Activated CD8-positive, alpha-beta memory T cell treated with anti-CD3 and anti-CD28 coated beads, Interleukin-2, amount 10 ng/mL, durations not matched to agents 7 days and 5 days (primary cell): ENCODE measurements at places on chromosomes 11 and 22. TPM values are rescaled to one million over a fixed set of nuclear protein-coding genes. Genes with fewer than 3 reads are reported as not detected.
A peak's percentile ranks its signal among the peaks of the same experiment; 100 is the strongest.

The PGA5 gene
- not detected for total RNA-seq

The HEPN1 gene
- total RNA-seq, result not detected

The ELFN2 gene
- total RNA-seq, result 0.50 TPM

The TOM1 gene
- total RNA-seq, result 20.5 TPM

The C22orf42 gene
- not detected for total RNA-seq

The BTBD10 gene
- 23.9 TPM for total RNA-seq

The HINFP gene
- total RNA-seq, result 40.4 TPM

The MS4A3 gene
- total RNA-seq, result not detected

GRCh38 chr22:37894939-37895670, 11.0 kb upstream of the MICALL1 start:
- DNase-seq, result no peak
- peaks cover 3% of the 10 kb centered on the region for H3K36me3 ChIP-seq
- H3K27me3 ChIP-seq, result no peaks in the 10 kb centered on the region
- no peak overlapping the region for H3K4me3 ChIP-seq
- H3K4me1 ChIP-seq, result peaks cover 25% of the 10 kb centered on the region
- peak overlapping the region; percentile 68 for H3K27ac ChIP-seq

- H3K4me3 ChIP-seq, result no peak overlapping the region
- DNase-seq, result no peak
- no peak overlapping the region for H3K27ac ChIP-seq
- H3K36me3 ChIP-seq, result no peaks in the 10 kb centered on the region
- peaks cover 56% of the 10 kb centered on the region for H3K27me3 ChIP-seq
Observed at GRCh38 chr11:121210445-121211080, 82.0 kb upstream of the SC5D start.

GRCh38 chr11:94835594-94835927, 67.4 kb downstream of the AMOTL1 start:
- H3K27me3 ChIP-seq, result peaks cover 14% of the 10 kb centered on the region
- no peak overlapping the region for H3K4me3 ChIP-seq
- H3K36me3 ChIP-seq, result no peaks in the 10 kb centered on the region
- no peaks in the 10 kb centered on the region for H3K4me1 ChIP-seq
- no peak overlapping the region for H3K27ac ChIP-seq
- no peak for DNase-seq

DNA sequence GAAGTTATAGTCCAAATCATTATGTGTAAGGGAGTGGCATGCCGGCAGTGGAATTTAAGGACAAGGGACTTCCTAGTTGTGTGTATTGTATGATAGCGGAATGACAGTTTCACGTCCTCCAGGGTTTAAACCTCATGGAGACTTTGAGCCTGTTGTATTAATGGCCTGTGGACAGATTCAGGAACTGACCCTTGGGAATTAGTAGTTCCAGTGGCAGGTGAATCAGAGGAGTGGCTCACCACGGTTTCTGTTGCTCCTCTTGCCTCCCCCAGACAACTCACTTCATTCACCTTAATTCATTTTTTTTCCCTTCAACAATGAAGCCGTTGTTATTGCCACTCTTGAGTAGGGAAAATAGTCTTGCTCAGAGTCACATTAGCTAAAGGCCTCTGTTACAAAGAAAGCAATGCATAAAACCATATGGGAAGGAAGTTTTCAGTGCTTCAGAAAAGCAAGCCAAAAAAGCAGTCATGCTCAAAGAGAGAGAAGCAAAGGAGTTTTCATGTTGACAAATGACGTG, 22.6 kb downstream of the AMOTL1 start:
- H3K27me3 ChIP-seq, result peaks cover 12% of the 10 kb centered on the region
- no peak overlapping the region for H3K4me3 ChIP-seq
- H3K4me1 ChIP-seq, result no peaks in the 10 kb centered on the region
- H3K36me3 ChIP-seq, result no peaks in the 10 kb centered on the region

DNA sequence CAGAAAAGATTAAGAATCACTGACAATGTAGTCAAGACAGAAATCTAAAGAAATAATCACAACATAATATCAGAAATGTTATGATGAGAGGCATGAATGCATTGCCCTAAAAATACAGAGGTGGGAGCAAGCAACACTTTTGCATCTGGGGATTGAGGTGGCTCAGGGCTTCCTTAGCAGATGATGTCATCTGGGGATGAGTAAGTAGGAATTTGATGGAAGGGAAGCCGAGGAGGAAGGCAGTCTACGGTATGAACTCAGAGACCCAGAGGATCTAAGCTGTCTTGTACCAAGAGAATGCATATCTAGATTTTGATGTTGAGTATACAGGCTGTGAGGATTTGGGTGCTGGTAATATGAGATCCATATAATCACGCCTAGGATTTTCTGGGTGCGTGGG, 193.0 kb upstream of the SNX19 start:
- no peaks in the 10 kb centered on the region for H3K4me1 ChIP-seq
- DNase-seq, result no peak
- H3K27ac ChIP-seq, result no peak overlapping the region
- no peaks in the 10 kb centered on the region for H3K27me3 ChIP-seq

DNA sequence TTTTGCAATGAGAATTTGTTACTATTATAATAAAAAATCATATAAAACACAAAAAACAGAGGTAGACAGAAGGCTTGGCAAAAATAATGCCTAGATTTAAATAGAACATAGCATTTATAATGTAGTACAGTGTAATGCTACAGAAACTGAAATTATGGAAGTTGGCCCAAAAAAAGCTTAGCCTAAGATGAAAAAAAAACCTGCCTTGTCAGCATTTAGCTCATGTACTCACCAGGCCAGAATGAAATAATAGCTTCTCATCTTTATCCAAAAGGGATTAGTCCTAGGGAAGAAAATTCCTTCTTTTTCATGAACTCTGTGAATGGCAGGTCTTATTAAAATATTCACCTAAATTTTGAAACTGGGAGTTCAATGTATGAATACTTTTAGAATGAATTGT, 951.1 kb downstream of the LRRC4C start:
- no peaks in the 10 kb centered on the region for H3K4me1 ChIP-seq
- H3K4me3 ChIP-seq, result no peak overlapping the region
- no peaks in the 10 kb centered on the region for H3K36me3 ChIP-seq
- H3K27me3 ChIP-seq, result no peaks in the 10 kb centered on the region
- DNase-seq, result no peak

GRCh38 chr11:70544067-70544773, 145.9 kb downstream of the CTTN start:
- no peak overlapping the region for H3K27ac ChIP-seq
- H3K27me3 ChIP-seq, result no peaks in the 10 kb centered on the region
- H3K36me3 ChIP-seq, result no peaks in the 10 kb centered on the region
- no peak overlapping the region for H3K4me3 ChIP-seq

DNA sequence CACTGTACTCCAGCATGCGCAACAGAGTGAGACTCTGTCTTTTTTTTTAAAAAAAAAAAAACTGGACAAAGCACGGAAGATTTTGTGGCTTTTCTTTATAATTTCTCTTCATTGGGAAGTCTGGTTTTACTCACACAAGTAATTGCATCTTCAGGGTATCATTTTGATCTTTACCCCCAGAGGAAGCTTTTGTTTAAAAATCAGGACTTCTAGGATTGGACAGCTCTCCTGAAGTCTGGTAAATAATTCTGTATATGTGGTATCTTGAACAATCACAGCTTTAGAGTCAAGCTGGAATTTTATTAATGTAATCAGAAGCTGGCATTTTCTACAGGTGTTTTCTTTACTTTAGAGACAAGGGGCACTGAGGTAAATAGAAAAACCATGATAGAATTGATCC, 208.1 kb upstream of the NARS2 start:
- no peak for DNase-seq
- H3K27ac ChIP-seq, result no peak overlapping the region
- H3K4me1 ChIP-seq, result no peaks in the 10 kb centered on the region
- H3K27me3 ChIP-seq, result peaks cover 19% of the 10 kb centered on the region
- no peaks in the 10 kb centered on the region for H3K36me3 ChIP-seq

- no peak overlapping the region for H3K27ac ChIP-seq
- no peak overlapping the region for H3K4me3 ChIP-seq
- no peaks in the 10 kb centered on the region for H3K36me3 ChIP-seq
Observed at GRCh38 chr11:7581021-7581590, 67.3 kb downstream of the PPFIBP2 start.

DNA sequence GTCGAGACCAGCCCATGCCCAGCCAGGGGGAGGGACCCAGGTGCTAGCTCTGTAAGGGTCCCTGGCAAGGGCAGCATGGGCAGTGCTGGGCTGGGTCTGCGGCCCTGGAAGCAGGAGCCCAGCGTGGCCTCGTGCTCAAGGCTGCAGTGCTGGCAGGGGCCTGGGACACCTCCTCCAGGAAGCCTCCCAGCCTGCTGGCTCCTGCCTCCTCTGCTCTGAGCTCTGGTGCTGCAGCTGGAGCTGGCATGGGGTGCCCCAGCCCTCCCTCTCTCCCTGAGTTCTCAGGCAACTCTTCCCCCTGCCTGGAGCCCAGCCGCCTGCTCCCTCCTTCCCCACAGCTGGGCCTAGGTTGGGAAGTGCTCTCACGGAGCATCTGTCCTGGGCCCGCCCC, 6.8 kb downstream of the INS start:
- peaks cover 16% of the 10 kb centered on the region for H3K27me3 ChIP-seq
- DNase-seq, result no peak
- no peak overlapping the region for H3K27ac ChIP-seq
- no peaks in the 10 kb centered on the region for H3K36me3 ChIP-seq
- no peak overlapping the region for H3K4me3 ChIP-seq

DNA sequence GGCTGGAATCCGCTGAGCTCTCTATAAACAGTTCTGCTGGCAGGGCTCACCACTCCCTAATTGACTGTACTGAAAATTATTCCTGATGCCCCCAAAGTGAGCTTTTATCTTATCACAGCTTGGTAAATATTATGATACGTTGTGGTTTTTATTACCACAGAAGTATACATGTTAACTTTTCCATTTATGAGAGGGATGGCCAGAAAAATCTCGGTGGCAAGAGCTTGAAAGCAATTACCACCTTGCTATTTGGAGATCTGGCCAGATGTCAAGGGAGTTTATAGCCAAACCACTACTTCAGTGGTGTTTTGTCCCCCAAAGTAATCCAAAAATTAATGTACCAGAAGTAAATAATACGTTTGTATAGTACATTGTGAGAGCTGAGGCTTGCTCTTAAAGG, 75.4 kb upstream of the RCN1 start:
- DNase-seq, result no peak
- H3K36me3 ChIP-seq, result no peaks in the 10 kb centered on the region
- H3K27me3 ChIP-seq, result peaks cover 25% of the 10 kb centered on the region
- no peaks in the 10 kb centered on the region for H3K4me1 ChIP-seq
- no peak overlapping the region for H3K27ac ChIP-seq

DNA sequence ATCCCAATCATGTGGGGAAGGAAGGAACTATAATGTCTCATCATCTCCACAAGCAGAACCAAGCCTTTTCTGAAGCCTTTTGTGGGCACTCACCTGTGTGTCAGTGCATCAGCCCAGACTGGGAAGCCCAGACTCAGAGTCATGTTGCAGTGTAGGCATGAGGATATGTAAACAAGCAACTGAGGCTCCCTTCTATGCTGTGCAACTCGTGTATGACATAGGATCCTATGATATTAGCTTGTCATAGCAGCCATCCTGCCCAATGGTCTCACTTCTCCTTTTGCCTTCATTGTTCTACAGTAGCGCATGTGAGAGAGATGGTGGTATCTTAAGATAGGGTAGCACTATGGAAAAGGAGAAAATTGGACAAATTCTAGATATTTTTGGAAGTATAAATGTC, 103.4 kb upstream of the OLFML1 start:
- peaks cover 7% of the 10 kb centered on the region for H3K27me3 ChIP-seq
- no peaks in the 10 kb centered on the region for H3K4me1 ChIP-seq
- H3K36me3 ChIP-seq, result no peaks in the 10 kb centered on the region
- H3K4me3 ChIP-seq, result no peak overlapping the region
- no peak for DNase-seq

GRCh38 chr11:73464347-73464746, 88.1 kb downstream of the RELT start:
- H3K4me3 ChIP-seq, result no peak overlapping the region
- H3K27ac ChIP-seq, result no peak overlapping the region
- DNase-seq, result no peak
- H3K36me3 ChIP-seq, result no peaks in the 10 kb centered on the region

DNA sequence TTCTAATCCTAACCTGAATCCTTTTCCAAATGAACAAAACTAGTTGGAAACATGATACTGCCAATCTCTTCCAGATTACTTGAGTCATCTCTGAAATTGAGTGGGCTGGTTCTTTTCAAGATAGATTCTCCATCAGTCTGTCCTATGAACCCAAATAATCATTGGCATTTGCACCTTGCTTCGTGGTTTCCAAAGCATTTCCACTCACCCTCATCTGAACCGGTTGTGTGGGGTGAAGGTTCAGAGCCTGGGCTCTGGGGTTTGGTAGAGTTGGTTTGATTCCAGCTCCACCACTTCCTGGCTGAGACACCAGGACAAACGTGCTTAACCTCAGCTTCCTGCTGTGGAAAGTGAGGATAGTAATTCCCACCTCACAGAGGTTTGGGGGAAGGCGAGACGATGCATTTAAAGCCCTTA, 206.4 kb upstream of the E2F8 start:
- no peak overlapping the region for H3K27ac ChIP-seq
- peaks cover 40% of the 10 kb centered on the region for H3K27me3 ChIP-seq
- no peak for DNase-seq
- H3K4me1 ChIP-seq, result peaks cover 10% of the 10 kb centered on the region
- no peaks in the 10 kb centered on the region for H3K36me3 ChIP-seq

- DNase-seq, result no peak
- H3K4me1 ChIP-seq, result peaks cover 3% of the 10 kb centered on the region
- H3K27me3 ChIP-seq, result peaks cover 44% of the 10 kb centered on the region
- H3K36me3 ChIP-seq, result no peaks in the 10 kb centered on the region
- H3K27ac ChIP-seq, result no peak overlapping the region
Observed at GRCh38 chr22:30823015-30823370, 128.3 kb downstream of the OSBP2 start.

- no peak overlapping the region for H3K27ac ChIP-seq
- H3K36me3 ChIP-seq, result no peaks in the 10 kb centered on the region
- H3K4me1 ChIP-seq, result no peaks in the 10 kb centered on the region
Observed at GRCh38 chr11:107678632-107678971, 33.3 kb downstream of the SLN start.

- H3K27ac ChIP-seq, result no peak overlapping the region
- DNase-seq, result no peak
- H3K36me3 ChIP-seq, result no peaks in the 10 kb centered on the region
- H3K27me3 ChIP-seq, result peaks cover 5% of the 10 kb centered on the region
Observed at GRCh38 chr11:46254133-46254491, 23.4 kb upstream of the CREB3L1 start.

DNA sequence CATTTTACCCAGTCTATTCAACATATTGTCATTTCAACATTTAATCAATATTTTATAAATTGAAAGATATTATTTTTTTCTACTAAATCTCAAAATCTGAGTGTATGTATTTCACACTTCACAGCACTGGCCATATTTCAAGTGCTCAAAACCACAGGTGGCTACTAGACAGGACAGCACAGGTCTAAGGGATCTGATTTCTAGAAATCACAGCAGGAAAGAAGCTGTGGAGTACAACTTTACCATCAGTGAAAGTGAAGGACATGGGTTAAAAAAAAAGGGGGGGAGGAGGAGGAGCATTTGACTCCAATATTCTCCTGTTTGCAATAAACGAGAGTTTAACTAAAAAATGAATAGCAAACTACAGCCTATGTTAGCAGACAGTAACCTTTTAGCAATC, 4.5 kb downstream of the PRDM10 start:
- no peaks in the 10 kb centered on the region for H3K27me3 ChIP-seq
- H3K27ac ChIP-seq, result no peak overlapping the region
- H3K4me1 ChIP-seq, result peaks cover 23% of the 10 kb centered on the region
- H3K4me3 ChIP-seq, result no peak overlapping the region
- no peak for DNase-seq
